IPS DF 6.9 (cell line): ENCODE measurements at places on chromosomes 3 and 15.

DNA sequence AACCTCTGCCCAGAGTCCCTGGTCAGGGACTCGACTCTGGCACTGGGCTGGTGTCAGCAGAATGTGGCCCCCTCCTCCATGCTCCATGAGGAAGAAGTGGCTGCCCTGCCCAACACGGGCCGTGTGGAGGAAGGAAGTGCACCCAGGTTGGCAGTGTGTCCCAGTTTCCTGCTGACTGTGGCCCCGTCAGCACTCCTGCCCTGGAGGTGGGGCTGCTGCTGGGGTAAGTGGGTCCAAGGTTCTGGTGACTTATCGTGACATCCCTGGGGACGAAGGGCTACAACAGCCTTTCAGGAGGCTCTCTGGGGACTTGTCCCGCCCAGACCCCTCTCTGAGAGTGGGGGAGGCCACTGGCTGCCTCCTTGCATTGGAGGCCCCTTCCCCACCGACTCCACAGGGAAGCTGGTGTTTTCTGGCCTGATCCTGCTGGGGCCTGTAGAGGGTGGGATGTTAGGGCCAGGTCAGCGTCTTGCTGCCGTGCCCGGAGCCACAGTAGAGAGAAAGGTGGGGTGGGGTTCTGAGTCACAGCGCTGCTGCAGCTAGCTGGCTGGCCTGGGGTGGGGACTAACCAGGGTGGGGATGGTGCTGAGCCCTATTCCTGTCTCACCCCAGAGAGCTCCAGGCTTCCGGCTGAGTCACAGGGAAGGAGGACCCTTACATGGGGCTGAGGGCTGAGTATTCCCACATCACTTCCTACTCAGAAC is 10.5 kb downstream of the SEMA4B start:
- 0 out of 2 replicates have a peak, but pooled peaks cover 3% of the 10 kb centered on the region for H3K36me3 ChIP-seq
- H3K27ac ChIP-seq: no peak overlapping the region
- H3K4me1 ChIP-seq: no peaks in the 10 kb centered on the region
- H3K27me3 ChIP-seq: no peaks in the 10 kb centered on the region

DNA sequence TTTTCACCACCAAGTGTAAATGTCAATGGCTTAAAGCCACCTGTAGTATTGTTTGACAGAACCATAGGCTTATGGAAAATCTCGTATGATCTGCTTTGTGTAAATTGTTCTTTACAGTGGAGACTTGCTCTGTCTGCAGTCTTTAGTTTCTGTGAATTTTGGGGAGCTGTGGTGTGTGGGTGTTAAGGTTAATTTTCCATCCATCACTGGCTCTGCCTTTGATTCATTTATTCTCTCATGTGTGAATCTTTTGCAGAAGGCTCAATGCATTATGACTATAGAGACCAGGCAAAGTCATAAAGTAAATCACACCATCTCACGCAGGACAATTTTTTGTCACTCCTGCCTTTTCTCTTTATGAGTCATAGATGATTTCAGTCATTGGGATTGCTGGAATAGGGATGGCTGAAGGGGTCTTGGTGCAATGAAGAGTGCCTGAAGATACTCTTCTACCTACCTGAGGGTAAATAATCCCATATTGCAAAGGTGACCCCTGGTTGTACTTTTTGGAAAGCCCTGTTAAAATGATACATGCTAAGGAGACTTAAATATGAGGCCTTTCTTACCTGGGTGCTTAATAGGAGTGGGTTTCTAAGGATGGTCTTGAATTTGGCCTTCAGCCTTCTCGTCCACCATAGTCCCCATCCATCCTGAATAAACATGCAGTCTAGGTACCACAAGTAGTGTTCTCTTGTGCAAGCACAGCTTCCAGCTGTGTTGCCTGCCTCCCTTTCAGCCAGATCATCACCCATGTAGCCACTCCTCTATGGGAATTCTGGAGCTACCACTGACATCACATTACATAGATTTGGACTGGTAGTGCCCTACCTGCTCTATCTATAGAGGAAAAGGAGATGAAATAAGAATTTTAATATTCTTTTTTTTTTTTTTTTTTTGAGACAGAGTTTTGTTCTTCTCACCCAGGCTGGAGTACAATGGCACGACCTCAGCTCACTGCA is 14.3 kb downstream of the TGFBR2 start:
- H3K4me1 ChIP-seq: no peaks in the 10 kb centered on the region; the same call in 1 of the 2 replicates
- H3K27me3 ChIP-seq: no peaks in the 10 kb centered on the region
- H3K27ac ChIP-seq: no peak overlapping the region
- no peaks in the 10 kb centered on the region for H3K36me3 ChIP-seq
- H3K4me3 ChIP-seq: no peak overlapping the region

DNA sequence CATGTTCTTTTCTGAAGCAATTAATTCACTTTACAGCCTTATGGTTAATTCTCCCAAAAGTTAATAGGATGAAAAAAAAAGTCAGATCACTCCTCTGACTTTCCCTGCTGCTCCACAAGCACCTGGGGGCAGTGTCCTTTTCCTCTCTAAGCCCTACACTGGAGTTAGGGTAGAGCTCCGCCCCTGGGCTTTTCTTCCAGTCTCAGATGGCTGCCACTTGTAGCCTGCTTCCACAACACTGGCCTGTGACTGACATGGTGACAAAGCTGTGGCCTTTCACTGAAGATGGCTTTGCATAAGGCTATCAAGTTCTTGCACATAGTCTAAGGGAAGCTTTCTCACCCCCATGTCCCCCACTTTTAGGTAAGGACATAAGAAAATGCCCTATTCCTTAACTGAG is 1.3 kb upstream of the MON1A start:
- no peaks in the 10 kb centered on the region for H3K27me3 ChIP-seq
- no peaks in the 10 kb centered on the region; the same call in 1 of the 2 replicates for H3K4me1 ChIP-seq
- DNase-seq: peak; percentile 29
- H3K4me3 ChIP-seq: no peak overlapping the region
- H3K27ac ChIP-seq: no peak overlapping the region

GRCh38 chr3:66538390-66538789 is 37.6 kb upstream of the LRIG1 start:
- no peaks in the 10 kb centered on the region for H3K27me3 ChIP-seq
- no peak overlapping the region for H3K4me3 ChIP-seq
- no peak overlapping the region for H3K27ac ChIP-seq
- H3K4me1 ChIP-seq: no peaks in the 10 kb centered on the region

DNA sequence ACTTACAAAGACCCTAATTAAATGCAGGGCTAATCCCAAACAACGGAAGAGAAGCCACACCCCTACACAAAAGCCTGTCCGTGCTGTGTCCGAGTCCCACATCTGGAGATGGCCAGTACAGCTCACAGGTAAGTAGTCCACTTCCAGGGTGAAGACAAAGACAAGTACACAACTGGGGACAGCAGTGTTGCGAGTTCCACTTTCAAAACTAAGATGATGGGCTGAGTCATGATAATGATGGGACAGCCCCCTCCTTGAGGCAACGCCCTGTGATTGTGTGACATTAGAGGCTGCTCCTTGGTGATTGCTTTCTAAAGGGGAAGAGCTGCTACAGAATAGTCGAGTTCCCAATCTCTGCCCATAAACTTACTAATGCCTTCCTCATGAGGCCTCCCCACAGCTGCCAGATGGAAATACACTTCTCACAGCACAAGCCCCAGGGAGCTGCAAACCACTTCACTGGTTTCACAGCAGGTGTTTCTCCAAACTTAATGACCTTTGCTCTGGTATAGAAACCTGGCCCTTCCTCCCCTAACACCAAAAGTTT is 27.6 kb downstream of the RFT1 start:
- H3K27me3 ChIP-seq: no peaks in the 10 kb centered on the region
- no peak for DNase-seq
- H3K4me1 ChIP-seq: no peaks in the 10 kb centered on the region
- H3K36me3 ChIP-seq: 0 out of 2 replicates have a peak, but pooled peaks cover 6% of the 10 kb centered on the region
